Eye (tissue), 1 donor: ENCODE measurements at places on chromosomes 7 and 10.
A peak's percentile ranks its signal among the peaks of the same experiment; 100 is the strongest.

DNA sequence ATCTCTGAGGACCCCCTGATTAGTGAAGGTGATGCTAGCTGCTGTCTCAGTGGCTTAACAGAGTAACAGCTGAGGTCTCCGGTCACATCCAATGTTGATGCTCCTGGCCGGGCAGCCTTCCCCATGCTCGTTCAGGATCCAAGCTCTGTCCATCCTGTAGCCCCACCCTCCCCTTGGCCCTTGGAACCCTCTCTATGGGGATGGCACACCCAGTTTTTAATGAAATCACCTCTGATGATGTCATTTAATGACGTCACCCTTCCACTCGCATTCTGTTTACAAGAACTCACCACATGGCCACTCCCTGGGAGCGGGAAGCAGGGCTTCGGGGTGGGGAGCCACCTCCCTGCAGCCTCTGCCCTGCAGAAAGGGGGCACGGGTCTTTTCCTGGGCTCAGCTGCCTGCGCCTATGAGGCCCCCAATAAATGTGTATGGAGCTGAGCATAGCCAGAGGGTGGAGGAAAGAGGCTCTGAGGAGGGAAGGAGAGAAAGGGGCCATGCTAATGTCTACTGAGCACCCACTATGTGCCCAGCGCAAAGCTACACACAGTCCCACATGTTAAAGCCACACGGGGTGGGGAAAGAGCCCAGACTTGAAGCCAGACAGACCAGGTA lies 95.5 kb downstream of the OAT start:
- peak; percentile 25 for DNase-seq

DNA sequence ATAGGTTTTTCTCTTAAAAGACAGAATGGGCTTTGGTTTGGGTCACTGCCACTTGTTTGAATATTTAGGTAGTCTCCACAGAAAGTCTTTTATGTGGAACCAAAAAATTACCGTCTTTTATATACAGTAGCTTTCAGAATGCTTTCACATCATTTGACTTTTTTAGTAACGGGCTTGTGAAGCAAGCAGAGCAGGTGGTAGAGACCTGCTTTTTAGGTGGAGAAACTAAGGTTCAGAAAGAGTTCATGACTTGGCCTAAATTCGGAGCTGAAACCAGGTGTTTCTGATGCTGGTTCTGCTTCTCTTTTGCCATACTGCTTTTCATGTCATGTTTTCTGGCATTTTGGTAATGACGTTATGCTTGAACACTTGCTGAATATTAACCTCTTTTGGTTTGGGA lies 36.3 kb downstream of the GARS1 start:
- DNase-seq, result no peak

DNA sequence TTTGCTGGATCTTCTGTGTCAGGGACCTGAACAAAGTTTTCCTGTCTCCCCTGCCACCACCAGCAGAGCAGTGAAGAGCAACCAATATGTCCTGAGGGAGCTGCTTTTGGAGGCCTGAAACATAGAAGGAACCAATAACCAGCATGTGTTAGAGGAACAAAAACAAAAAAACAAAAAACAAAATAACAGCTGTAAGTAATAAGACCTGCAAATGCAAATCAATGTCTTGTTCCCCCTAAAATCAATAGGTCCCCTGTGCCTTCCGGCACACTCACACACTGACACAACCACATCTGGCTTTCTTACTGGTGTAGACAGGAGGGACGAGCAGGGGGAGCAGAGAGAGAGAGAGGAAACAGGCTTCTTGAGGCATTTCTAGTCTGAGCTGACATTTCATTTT lies 94.1 kb downstream of the NRG3 start:
- DNase-seq, result peak; percentile 41

GRCh38 chr10:42864575-42864974 lies 82.0 kb downstream of the BMS1 start:
- peak; percentile 13 for DNase-seq
